Fibroblast of skin of scalp (primary cell): ENCODE measurements at places on chromosomes 4 and X.

DNA sequence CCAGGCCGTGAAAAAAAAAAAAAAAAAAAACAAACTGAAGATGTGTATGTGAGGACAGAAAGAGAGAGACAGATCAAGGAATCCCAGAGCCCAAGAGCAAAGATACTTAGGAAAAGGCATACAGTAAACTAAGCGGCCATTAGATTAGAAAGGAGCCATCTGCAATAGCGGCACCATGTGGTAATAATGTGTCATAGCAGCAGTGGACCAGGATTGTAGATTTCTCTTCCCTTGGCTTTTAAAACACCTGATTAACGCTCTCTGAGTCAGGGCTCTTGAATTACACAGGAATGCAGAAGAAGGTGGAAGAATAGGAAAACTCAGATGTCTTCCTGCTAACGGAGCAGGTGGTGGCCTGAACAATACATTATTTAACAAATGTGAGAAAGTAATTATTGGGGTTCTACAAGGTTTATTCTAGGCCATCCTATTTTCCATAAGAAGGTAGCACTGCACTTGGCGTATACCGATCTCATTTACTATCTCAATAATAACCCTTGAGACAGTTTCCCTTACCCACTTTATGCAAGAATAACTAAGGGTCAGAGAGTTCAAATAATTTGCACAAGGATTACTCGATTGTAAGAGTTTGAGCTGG is 182.7 kb downstream of the KCNIP4 start:
- peak; percentile 37 for DNase-seq

DNA sequence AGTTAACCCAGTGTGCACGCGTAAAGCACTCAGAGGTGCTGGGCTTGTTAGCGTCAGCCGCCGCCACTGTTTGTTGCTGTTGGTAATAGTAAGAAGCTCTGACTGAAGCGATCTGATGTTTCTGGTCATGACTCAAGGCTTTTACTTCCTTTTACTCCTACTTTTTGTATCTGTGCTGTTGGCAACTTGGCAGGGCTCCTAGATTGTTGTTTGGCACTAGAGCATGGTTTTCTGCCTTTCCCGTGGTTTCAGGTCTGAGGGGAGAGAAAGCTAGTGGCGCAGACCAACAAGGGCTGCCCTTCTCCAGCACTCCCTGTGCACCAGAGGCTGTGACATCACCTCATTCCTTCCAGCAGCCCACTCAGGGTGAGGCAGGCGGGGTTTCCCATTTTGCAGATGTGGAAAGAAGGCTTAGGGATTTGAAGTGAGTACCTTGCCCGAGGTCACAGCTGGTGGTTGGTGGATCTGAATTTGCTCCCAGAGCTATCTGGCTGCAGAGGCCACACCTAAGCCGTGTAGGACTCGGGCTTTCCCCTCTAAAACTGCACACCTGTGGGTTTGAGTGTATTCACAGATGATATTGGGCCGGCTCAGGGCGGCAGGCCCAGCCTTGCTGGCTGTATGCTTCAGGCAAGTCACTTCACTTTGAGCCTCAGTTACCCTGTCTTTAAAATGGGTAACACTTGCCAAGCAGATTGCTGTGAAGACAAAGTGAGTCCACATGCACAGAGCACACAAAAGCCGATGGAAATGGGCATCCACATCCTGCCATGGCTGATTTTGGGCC is 51.2 kb upstream of the TADA2B start:
- peak; percentile 51 for DNase-seq

DNA sequence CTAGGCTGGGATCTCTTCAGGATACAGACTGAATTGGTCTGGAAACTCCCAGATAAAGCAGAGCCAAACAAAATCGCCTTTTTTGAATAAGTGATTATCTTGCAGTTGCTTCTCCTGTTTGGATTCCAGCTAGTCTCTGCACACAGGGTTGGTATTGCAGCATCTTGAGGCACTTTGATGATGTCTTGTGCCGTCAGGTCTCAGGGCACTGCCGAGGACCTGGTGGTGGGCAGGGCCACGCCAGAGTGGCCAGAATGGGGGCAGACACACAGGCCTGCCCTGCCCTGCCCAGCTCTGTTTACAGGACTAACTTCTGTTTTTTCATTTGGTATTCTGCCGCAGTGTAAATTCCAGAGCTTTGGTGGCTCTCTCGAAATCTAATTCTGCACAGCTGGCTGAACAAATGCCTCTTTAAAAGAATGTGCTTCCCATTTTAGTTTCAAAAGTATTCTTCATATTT is 276.1 kb downstream of the NR3C2 start:
- peak; percentile 71 for DNase-seq

GRCh38 chrX:42714981-42715700 is 62.8 kb downstream of the PPP1R2C start:
- DNase-seq, result no peak

DNA sequence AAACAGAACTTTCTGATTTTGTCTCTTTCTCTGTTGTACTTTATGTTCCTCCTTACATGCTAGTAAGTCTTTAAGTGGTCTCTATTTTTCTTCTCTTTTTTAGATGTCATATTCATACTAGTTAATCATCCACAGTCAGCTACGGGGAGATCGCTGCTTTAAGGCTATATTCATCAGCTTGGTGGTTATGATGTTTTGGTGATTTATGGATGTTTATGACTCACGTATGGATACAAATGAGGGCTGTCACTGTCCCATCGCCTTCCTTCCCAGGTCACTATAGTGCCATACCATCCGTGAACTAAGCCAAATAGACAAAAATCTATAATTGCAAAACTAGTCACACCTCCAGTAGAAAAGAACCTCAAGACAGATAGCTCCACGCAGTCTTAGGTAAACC is 296.8 kb upstream of the AADAT start:
- DNase-seq, result peak; percentile 53

- peak; percentile 6 for DNase-seq
These were observed 224.1 kb downstream of the NLGN4X start for GRCh38 chrX:6004529-6004928.

DNA sequence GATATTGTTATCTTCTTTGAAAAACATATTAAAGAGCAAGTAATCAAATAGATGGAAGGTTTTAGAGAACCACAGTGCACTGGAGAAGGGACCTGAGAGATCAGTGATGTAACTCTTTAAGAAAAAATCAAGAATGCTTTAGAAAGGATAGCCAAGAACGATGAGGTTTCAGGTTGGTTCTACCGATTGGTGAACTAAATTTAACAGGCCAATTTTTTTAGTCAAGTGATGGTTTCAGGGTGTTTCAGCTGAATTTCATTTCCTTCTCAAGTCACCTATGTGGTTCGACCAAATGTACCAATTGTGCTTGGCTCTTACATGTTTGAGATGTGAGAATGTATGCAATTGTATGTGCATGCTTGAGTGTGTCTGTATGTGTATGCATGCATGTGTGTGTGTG is 26.5 kb downstream of the HS3ST1 start:
- no peak for DNase-seq

GRCh38 chr4:53626491-53626890 is 35.2 kb upstream of the LNX1 start:
- peak; percentile 59 for DNase-seq

DNA sequence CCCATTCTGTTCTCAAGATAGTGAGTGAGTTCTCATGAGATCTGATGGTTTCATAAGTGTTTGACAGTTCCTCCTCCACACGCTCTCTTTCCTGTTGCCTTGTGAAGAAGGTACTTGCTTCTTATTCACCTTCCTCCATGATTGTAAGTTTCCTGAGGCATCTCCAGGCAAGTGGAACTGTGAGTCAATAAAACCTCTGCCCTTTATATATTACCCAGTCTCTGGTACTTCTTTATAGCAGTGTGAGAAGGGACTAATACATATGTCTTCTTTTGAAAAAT is 58.4 kb downstream of the CFAP299 start:
- DNase-seq, result no peak

- peak; percentile 57 for DNase-seq
These were observed 9.6 kb upstream of the TMA16 start for GRCh38 chr4:163484906-163485305.

DNA sequence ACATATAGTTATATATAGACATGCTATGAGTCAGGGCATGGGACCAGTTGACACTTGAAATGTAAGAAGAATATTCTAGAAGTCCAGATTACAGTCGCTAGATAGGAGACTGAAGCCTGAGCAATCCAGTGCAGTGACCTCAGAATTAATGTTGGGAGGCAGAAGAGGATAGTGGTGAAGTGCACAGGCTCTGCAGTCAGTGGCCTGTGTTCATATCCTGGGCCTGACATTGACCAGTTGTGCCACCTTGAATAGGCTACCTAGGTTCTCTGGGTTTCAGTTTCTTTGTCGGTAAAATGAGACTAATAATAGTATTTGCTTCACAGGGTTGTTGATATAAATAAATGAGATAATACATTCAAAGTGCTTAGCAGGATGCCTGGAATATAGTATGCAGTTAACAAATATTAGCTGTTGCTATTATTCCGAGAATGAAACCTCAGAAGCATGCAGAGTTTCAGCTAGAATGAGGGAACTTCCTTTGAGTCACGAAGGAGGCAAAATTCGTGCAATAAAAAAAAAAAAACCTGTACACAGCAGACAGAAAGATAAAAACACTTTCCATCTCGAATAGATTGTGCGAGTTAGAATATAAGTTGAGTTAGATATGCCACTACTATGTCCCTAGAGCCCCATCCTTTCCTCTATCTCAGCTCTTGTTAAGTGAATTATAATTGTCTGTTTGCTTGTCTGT is 4.0 kb upstream of the SH2D1A start:
- no peak for DNase-seq

DNA sequence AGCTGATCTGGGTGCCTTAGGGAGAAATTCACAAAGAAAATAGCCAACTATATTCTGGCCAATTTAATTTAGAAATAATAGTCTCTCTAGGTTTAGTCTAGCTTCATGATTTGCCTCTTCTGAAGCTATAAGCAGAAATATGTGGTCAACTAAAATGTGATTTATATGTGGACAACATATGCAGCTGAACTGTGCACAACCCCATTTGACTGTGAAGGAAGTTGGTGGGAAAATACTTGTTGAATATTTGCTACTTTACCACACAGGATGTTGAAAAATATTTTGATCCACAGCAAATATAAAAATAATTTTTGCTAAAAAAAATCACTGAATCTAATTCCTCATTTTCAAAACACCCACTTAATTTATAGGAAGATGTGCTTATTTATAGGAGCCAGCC is 15.7 kb upstream of the RNF128 start:
- peak; percentile 39 for DNase-seq

- no peak for DNase-seq
These were observed 643 bp downstream of the SRP72 start for GRCh38 chr4:56468097-56468422.

GRCh38 chr4:165328101-165328425 is 594 bp downstream of the MSMO1 start:
- no peak for DNase-seq

DNA sequence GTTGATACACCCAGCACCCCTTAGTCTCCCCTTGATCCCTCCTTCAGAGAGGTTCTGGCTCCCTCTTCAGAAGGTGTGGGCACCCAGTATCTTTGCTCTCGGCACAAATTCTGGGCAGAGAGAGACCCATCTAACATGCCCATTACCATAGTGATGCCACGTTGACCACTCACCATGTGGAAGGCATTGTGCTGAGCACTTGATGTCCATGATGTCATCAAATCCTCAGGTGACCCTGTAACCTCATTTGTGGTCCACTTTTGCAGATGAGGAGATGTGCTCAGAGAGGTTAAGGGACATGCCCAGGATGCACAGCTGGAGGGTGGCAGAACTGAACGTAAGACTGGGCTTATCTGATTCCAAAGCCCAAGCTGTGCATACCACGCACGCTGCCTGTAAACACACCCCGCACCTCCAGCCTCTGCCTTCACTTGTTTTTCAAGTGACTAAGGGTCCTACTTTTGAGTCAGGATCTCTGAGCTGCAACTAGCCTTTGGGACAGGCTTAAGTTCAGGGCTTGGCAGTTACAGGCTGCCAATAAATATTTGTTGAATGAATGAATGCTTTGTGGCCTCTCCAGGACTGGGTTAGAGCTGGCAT is 55.2 kb downstream of the HTRA3 start:
- no peak for DNase-seq

- no peak for DNase-seq
These were observed 139.7 kb downstream of the COL25A1 start for GRCh38 chr4:109162759-109163158.

DNA sequence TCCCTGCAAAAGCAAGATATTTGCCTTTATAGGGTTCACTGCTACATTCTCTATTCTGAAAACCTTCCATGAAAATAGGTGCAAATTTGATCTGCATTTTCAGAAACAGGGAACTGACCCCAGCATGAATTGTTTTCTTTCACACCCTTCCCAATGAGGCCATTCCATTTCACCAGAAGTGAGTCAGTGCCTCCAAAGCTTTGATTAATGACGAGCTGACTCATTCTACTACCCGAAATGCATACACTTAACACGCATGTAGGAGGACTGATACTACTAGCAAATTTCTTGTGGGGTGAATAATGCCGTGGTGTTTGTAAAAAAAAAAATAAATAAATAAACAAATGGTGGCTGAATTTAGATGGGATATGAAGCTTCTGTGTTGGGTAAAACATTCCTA is 146.9 kb upstream of the FGF13 start:
- DNase-seq, result peak; percentile 82

- no peak for DNase-seq
These were observed 157.2 kb downstream of the CFAP299 start for GRCh38 chr4:80492761-80493160.

DNA sequence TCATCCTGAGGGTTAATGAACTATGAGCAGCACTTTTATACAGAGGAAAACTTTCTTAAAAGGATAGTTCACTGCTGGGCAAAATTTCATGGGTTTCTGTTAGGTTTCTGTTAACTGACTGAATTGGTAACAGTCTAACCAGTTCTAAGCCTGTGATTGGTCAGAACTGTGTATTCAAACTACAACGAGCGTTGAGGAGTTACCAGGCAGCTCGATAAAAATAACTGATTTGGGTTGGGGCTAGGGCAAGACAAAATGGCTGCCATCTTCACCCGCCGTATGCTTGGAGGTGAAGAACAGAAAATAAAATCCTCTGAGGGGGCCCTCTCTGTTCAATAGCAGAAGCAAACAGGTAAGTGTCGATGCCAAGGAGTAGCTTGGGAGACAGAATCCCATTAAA is 22.0 kb downstream of the FAM133A start:
- no peak for DNase-seq

DNA sequence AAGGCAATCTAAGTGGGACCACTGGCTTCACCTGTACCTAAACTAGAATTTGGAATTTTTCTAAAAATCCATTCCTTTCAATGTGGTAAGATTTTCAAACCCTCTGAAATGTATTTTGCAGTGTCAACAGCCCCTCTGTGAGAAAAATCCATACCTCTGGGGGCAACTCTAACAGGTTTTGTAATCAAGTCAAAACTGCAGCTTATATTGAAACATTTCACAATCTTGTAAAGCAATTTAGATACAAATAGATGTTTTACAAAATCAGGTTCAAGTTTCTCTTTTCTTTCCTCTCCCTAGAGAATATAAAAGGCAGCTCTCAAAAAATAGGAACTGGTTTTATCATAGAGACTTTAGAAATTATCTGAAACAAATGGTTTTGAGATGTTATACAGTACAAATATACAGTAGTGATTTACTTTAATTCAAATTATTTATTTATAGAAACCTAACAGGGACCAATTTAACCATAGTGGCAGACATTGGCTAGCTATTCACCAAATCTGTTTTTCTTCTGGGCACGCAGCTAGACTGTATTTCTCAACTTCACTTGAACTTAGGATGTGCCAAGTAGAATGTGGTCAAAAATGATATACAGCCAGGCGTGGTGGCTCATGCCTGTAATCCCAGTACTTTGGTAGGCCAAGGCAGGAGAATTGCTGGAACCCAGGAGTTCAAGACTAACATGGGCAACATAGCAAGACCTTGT is 36.3 kb upstream of the SPINK2 start:
- no peak for DNase-seq
